ENCODE measurements at places on chromosomes 4 and X.

DNA sequence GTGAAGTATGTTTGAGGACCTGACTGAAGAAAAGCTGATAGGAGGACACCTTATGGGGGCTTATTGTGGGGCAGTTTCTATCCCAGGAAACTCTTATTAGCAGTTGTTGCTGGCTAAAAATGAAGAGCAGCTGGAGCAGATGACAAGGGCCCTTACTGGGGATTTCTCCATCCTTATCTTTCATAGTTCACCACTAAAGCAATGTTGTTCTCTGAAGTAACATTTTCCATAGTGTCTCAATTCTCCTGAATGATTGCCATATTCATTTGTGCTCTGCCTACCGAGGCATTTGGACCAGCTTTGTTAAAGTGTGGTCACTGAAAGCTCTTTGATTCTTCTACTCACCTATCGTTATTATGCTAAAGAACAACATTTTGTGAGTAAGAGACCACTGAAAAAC is 7.7 kb downstream of the ENOX2 start:
- DNase-seq = no peak

GRCh38 chr4:159593681-159594080 is 490.8 kb downstream of the RAPGEF2 start:
- DNase-seq = no peak

DNA sequence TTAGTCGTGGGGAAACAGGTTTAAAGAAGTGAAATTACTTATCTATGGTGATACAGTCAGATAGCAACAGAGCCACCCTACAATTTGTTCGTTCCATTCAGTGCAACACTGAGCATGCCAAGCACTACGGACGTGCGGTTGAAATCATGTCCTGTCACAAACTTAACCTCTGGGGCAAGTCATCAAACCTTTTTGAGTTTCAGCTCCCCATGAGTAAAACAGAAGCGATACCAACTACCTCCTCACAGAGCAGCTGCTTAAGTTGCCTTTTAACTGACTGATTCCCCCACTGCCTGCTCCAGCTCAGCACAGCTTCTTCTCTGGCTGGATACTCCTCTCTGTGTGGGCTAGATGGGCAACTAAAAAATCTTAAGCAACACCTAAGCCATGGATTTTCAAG is 36.0 kb downstream of the LHFPL1 start:
- DNase-seq = no peak

- DNase-seq = no peak
Observed at GRCh38 chr4:131388277-131388676, 1760.8 kb upstream of the PCDH10 start.

- DNase-seq = no peak
Observed at GRCh38 chr4:169238445-169238844, 32.3 kb downstream of the SH3RF1 start.
